ENCODE measurements at places on chromosomes 1 and 21.

- no peak for DNase-seq
Measured at GRCh38 chr1:168565825-168566224, 10.6 kb upstream of the XCL1 start.

DNA sequence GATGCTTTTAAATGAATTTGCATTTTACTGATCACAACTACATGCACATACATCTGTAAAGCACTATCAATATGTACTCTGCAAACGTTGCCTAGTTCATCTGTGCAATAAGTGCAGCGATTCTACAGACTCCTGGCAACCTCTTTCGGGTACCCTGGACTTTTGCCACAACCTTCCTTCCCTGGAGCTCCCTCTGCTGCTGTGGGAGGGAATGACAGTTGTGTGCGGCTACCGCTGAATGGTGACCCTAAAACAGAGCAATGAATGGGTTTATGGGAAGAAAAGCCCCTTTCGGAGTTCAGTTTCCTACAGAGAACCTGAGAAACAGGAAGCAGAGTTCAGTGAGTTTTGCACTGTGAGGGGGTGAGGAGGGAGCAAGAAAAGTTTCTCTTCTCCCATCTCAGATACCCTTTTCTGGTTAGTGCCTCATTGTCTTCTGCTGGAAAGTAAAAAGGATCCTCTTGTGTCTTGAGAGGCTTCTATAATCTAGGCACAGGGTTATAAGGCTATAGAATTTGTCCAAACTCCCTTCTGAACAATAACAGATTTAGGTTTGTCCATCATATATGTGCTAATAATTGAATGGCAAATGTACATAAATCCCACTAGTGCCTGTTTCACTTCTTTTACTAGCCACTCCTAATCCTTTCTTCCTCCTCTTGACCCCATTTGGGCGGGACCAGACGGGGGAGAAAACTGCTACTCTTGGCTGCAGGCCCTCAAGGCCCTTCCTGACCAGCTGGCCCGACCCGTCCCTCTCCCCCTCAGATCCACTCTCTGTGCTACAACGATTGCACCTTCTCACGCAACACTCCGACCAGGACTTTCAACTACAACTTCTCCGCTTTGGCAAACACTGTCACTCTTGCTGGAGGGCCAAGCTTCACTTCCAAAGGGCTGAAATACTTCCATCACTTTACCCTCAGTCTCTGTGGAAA is 19.8 kb upstream of the SARS1 start:
- DNase-seq = no peak

GRCh38 chr1:147201276-147201675 is 23.9 kb downstream of the FMO5 start:
- no peak for DNase-seq

DNA sequence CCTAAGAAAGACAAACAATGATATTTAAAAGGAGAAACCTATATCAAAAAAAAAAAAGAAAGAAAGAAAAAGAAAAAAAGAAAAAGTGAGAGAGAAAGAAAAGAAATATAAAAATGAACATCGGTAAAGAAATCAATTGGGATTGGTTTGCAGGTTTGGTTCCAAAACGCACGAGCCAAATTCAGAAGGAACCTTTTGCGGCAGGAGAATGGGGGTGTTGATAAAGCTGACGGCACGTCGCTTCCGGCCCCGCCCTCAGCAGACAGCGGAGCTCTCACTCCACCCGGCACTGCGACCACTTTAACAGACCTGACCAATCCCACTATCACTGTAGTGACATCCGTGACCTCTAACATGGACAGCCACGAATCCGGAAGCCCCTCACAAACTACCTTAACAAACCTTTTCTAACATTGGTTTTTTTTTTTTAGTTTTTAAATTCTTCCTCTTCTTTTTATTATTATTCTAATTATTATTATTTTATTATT is 11.7 kb downstream of the LHX9 start:
- DNase-seq = no peak

DNA sequence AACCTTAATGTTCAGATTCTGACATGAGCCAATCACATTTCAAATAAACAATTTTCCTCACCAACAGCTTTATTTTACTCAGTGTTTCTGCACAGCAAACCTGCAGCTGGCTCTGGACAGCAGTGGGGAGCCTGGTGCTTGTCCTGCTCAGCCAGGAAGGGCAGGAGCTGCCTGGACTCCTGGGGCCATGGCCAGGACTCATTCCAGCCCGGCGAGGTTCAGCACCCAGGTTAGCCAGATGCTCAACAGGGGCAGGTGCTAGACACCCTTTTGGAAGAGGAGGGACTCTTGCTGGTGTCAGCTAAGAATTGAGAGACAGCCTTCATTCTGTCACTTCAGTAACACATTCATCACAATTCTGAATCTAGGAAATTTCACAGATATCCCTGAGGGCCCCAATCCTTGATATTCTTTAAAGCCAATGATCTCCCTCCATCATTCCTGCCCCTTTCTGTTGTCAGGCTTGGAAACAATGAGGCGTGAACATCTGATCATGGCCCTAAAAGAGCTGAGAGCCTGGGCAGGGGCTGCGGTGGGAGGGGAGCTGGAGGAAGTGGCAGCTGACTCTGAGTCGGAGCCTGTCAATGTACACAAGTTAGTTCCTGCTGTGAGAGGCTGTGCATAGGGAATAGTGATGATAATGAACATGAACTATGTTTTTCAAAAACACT is 251.3 kb downstream of the SDCCAG8 start:
- no peak for DNase-seq

DNA sequence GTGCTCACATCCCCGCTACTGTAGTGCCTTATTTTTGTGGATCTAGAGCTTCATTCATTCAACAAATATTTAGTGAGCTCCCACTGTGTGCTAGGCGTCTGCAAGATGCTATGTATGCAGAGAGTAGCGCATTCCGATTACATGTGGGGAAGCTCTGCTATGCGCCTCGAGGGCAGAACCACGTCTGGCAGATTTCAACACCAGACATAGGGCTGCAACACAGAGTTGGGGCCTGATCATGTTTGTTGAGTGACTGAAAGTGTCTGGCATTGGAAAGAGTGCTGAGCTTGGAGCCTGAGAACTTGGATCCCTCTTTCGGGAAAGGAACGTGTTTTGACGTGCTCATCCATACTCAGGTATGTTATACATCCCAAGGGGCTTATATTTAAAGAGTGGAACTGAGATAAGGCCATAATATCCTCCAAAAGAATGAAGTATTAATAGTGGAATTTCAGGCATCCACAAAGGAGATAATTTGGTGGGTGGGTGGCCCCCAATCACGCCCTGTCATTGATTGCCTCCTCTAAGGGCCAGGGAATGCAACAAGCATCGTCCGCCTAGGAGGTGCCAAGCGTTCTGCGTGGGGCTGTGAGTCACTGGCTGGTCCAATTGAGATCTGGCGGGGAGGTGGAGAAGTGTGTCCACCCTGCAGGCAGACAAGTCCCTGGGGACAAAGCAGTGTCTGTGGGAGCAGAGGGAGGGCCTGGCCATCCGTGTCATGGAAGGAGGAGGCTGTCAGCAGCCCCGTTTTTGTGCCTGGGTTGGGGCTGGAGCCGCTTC is 62.8 kb upstream of the ZBTB40 start:
- no peak for DNase-seq

DNA sequence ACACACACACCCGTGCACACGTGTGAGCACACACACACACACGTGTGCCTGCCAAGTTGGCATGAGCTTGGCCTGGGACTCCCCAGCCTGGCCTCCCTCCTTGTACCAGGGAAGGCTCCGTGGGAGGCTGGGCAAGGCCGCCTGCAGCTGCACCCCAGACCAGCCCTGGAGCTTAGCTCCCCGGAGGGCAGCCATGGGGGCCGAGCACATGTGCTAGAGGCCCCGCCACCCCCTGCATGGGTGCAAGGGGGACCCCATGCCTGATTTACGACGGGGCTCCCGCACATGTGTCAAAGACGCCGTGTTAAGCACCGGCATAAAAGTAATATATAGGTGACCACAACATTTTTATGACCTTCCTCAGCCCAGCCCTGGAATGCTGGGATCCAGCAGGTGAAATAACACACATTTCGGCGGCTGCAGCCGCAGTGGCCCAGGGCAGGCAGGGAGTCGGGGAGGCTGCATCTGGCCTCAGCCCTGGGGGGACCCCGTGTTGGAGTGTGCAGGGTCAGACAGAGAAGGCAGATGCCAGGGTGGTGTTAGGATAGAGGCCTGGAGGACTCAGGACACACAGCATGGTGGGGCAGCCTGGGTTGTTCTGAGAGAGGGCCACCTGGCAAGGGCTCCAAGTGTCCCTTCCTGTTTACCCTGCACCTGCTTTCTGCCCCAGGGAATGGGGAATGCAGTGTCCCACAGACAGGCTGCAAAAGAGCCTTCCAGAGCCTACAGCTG is 56.3 kb downstream of the WNT9A start:
- no peak for DNase-seq

- DNase-seq = no peak
Measured at GRCh38 chr1:108610073-108610472, 50.2 kb downstream of the EEIG2 start.

DNA sequence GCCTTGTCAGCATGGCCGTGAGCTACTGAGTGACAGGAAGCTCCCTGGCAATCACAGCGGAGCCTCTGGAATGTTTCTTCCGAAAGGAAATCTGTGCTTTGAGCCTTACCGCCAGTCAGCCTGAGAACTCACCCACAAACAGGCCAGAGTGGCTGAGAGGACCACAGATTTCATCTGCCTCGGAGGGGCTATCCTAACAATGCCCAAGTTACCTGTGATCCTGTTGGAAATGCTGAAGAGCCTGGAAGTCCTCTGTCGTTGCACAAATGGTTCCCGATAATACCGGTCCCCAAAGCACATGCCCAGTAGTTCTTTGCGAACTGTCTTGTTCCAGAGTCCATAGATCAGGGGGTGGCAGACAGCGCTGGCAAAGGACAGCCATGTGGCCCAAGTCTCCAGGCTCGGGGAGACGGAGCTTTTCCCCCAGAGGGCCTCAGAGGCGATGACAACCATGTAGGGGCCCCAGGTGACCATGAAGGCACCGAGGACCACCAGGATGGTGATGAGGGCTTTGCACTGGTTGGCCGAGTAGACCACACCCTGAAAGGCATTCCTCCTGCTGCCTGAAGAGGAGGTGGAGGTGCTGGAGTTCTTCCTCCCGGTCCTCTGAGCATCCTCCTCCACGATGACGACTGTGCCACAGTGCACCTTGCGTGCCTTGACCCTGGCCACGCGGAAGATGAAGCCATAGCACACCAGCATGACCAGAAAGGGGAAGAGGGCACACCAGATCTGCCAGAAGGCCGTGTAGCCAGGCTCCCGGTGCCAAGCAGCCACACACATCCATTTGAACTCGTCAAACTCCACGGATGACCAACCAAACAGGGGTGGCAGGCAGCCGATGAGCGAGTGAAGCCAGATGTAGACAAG is 40.2 kb downstream of the GPR161 start:
- no peak for DNase-seq

DNA sequence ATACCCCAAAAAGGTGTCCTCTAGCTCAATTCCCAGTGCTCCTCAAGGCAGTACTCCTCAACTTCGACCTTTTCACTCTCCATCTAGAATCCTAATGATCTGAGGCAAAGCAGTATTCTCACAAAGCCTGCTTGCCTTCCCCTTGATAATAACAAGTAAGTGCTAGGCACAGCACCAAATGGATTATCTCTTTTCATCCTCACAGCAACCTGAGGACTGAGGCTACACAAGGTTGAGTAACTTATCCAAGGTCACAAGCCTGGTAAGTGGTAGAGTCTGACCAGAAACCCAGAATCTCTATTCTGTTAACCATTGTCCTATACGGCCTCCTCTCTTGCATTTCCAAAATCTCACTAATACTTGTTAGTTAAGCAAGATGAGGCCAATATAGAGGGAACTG is 5.1 kb downstream of the SYDE2 start:
- DNase-seq = no peak

DNA sequence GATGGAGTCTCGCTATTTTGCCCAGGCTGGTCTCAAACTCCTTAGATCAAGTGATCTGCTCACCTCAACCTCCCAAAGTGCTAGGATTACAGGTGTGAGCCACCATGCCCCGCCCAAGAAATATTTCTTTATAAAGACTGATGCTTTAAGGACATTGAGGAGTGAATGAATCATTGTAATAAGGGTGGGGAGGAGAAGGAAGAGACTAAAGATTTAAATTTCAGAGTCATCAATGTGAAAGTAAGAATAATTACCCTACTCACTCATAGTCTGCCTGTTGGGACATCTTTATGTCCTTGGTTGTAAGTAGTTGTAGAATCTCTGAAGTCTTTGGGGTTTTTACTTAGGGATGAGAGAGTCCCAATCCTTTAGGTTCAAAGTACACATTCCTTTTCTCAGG is 7.3 kb downstream of the KDM1A start:
- DNase-seq = no peak

DNA sequence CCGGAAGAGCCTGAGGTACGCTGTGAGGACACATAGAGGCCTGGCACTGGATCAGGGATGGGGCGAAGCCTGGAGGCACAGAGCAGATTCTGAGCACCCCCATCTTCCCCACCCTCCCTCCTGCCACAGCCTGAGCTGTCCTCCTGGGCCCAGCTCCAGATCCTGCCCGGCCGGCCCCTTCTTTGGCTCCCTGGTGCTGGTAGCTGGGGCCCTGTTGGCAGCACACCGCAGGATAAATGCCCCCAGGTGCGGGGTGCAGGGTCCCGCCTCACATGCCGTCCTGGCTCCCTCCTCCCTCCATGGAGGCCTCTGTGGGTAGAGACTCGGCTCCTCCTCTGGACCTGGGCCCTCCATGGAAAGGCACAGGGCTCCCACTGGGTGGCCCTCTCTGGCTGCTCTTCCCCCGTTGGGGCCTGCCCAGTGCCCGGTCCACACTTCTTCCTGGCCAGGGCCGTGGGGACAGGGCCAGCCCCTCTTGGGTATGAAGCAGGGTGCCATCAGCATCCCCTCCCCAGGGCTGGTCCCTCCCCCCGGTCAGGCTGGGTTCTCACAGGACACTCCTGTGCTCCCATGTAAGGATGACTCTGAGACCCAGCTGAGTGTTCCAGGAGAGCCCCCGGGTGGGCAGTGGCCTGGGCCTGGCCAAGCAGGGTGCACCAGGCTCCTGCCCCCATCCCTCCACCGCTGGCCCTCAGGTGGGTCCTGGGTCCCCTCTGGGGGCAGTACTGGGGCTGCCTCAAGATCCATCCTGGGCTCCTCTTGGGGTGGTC is 1.1 kb upstream of the OBSCN start:
- no peak for DNase-seq

- no peak for DNase-seq
Measured at GRCh38 chr21:25913479-25913878, 178.7 kb downstream of the GABPA start.

DNA sequence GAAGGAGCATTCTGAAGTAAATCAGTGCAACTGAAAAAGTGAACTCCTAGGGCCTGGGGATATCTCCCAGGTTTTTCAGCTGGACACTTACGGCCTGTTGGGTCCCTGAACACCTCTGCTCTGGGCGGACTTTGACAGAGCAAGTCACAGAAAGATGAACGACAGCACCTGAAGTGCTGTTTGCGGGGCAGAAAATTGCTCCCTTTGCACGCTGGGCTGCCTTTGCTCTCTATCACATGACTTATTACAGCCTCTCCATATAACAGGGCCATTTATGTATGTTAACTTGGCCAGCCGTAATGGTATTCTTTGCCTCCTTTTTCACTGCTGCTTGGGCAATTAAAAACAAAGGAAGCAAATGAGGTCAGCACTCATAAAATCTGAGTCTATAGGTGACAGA is 332.9 kb downstream of the BARHL2 start:
- DNase-seq = no peak

GRCh38 chr1:36300526-36300925 is 5.6 kb upstream of the SH3D21 start:
- no peak for DNase-seq
